NAMALWA (cell line): ENCODE measurements at places on chromosomes 13 and 19.
A peak's percentile ranks its signal among the peaks of the same experiment; 100 is the strongest.

DNA sequence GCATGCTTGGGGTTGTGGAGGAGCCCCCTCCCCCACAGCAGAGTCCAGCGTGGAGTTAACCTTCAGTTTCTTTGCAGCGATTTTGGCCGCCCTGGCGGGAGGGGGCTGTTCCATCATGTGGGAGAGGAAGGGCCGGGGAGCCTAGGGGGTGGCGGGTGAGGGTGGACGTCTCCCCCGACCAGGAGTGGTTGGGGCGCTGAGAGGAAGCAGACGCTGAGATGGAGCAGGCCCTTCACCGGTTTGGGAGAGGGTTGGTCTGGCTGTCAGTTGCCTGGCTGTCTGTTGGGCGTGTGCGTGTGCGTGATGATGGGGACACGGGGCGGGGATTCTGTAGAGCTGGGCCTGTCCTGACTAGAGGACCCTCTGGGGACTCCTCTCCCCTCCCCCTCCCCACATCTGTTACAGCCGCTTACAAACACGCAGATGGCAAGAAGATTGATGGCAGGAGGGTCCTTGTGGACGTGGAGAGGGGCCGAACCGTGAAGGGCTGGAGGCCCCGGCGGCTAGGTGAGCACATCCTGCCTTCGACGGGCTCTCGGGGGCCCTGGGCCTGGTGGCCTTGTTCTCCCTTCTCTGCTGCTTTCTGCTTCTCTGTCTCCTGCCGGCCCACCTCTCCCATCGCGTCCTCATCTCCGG is 9.8 kb upstream of the LIN7B start:
- no peak for DNase-seq

GRCh38 chr13:23433171-23434153 is at the start of gene SACS:
TSS of gene SACS (minus strand) at chr13:23433702. CDS start at chr13:23411239, 22,463 bp downstream.
- DNase-seq = no peak

GRCh38 chr13:45681113-45681512 is 21.0 kb upstream of the CBY2 start:
- DNase-seq = no peak

- DNase-seq = no peak
Observed at GRCh38 chr13:45873491-45874325, 22.2 kb upstream of the SIAH3 start.

GRCh38 chr19:35216833-35217648 is 11.5 kb downstream of the FAM187B start:
- peak; percentile 68 for DNase-seq

- no peak for DNase-seq
Observed at GRCh38 chr19:39554701-39555311, 14.8 kb upstream of the EID2 start.

DNA sequence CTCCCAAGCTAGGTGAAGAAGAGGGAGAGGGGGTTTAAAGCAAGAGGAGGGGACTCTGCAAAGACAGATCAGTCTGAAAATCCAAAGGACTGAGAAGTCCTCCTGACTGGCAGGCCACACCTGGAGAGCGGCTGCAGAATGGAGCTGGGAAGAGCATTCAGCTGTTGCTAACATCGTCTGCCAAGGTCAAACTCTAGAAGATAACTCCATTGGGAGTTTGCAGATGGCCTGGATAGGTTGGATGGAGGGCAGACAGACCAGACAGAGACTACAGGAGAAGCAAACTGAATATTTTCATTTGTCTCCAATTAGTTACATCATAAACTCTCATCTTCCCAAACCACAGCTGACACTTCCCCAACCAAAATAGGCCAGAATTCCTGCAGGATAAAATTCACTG is 19.9 kb upstream of the SHISA2 start:
- no peak for DNase-seq

DNA sequence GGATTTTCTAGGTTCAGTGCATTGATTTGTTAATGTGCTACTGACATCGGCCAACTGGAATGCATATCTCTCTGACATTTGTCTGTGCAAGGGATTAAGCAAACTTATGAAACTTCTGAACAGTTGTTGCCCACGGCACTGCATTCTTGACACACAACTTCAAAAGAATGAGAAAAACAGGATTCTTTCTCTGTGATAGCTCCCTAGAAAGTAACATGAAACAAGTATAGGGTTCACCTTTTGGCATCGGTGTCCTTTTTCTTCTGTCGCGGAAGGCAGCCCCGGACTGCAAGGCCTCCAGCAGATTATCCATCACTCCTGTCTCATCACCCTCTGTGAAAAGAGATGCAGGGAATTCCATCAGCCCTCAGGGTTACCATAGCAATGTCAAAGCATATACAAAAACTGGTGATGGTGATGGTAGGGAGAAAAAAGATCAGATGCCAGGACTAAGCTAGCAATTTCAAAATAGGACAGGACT is 389.2 kb downstream of the DIAPH3 start:
- DNase-seq = no peak

GRCh38 chr13:109941951-109942350 is 155.6 kb upstream of the IRS2 start:
- DNase-seq = no peak
